Effector CD4-positive, alpha-beta T cell (primary cell): ENCODE measurements at places on chromosomes 12 and 14.

- no peak for DNase-seq
Observed at GRCh38 chr14:52551205-52551604, 1.1 kb downstream of the TXNDC16 start.

DNA sequence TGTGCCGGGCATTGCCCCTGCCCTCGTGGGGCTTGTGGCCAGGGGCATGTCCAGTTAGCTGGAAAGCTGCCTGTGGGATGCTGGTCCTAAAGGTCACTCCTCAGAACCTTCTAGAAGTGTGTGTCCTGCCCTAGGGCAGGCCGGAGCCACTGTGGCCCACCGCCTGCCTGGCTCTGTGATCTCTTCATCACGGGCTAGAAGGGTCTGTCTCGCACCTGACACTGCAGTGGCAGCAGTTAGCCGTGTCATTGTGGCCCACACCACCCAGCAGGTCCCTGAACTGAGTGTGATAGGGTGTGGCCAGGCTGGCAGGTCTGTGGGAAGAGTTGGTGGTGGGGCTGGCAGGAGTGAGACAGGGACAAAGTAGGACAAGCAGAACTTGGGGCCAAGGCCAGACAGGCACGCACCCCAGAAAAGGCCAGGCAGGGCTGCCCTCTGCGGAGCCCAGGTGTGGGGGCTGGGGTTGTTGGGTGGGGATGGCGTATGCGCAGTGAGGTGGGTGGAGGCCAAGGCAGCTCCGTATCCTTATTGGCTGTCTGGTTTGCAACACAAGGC is 41.2 kb downstream of the ADGRD1 start:
- DNase-seq: no peak

DNA sequence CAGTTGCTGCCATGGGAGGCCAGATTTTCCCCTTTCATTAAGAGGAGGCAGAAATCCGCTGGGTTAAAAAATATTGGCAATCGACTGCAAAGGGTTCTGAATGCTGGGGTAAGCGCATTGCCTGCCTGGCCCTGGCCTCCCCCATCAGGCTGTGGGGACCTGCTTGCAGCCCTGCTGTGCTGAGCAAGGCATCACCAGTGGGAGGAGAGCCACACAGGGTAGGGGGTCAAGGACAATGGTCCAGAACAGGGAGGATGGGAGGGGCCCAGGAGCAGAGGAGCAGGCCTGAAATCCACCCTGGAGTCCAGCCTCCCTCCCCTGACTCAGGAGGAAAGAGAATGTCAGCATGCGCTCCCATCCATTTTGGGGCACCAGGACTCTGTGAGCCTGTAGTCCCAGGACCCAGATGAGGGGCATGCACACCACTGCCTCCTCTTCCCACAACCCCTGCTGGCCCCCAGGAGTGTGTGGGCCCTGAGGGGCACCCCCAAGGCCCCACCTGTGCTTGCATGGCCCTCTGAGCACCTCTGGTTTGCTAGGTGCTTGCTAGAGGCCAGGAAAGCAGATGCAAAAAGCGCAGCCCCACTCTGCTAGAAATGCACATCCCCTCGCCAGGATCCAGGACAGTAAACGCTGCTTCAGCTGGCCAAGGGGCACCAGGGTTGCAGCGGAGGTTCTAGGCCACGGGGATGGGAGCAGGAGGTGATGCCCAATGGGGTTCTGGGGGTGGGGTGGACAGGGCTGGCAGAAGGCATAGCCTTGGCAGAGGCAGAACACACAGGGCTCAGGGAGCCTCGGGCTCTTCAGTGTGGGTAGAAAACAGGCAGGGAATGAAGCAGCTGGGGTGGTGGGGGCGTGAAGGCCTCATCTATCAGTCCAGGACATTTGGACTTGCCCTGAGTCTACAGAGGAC is 14.6 kb downstream of the TESC start:
- no peak for DNase-seq

GRCh38 chr12:50400104-50400637 is 514 bp upstream of the LARP4 start:
- DNase-seq: no peak

- no peak for DNase-seq
Observed at GRCh38 chr14:78340250-78340649, 170.1 kb downstream of the NRXN3 start.

DNA sequence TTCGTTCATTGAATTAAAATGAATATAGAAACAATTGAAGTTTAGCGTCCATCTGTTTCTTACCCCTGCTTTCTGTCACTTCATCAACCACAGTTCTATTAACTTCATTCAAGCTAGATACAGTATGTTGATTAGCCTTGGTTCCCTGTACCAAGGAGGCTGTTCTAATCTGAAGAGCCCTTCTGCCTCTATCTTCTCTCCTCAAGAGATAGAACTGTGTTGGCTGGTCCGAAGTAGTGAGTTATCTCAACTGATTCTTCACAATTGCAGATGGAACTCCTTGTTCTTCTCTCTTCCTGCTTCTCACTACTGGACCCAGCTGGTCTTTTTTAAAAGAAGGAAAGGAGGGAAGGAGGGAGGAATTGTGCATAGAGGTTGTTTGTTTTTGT is 82.1 kb upstream of the TRAF3 start:
- no peak for DNase-seq

- DNase-seq: no peak
Observed at GRCh38 chr12:124301084-124301654, 6.3 kb downstream of the RFLNA start.

DNA sequence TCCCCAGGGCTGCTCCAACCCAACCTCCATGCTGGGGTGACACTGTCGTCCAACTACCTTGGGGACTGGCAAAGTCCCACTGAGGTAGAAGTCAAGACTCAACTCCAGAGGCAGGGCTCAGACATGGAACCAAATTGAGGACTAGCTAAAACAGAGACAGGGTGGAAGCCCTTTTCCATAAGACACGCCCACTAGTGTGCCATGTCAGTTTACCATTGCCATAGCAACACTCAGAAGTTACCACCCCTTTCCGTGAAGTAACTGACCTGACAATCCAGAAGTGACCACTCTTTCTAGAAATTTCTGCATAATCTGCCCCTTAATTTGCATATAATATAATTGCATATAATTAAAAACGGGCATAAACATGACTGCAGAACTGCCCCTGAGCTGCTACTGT is 409.6 kb downstream of the MED13L start:
- no peak for DNase-seq

DNA sequence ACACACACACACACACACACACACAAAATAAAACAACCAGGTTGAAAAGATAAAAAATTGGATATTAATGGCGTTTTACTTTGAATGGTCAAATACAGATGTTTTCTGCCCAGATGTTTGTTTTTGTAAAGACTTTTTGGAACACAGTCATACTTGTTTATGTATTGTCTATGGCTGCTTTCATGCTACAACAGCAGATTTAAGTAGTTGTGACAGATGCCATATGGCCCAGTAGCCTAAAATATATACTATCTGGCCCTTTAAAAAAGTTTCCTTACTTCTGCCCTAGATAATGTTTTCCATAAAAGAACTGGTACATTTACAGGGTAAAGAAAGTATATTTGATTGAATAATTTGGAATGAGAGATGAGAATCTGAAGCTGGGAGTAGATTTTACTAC is 1362.8 kb upstream of the SEL1L start:
- DNase-seq: no peak

DNA sequence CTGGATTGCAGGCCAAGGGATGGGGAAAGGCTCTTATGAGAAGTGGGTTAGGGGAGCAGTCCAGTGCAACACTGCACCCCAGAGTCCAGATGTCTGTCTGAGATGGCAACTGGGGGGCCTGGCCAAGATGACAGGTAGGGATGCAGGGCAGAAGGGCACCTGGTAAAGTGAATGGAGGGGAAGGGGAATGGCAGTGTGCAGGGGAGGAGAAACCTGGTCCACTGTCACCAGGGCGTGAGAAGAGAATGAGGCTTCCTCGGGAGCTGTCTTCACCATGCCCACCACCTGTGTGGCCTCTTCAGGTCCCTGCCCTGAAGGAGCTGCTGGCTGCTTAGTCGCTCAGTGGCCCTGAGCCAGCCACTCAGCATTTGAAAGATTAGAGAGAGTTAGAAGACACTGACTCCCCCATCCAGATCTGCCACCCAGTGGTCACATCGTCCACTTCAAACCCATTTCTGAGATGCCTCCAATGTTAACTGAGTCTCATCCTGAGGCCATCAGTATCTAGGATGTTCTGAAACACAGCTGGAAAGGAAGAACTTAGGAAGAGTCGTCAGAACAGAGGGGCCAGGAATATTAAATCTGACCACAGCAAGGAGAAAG is 57.3 kb downstream of the PLEKHG3 start:
- no peak for DNase-seq

DNA sequence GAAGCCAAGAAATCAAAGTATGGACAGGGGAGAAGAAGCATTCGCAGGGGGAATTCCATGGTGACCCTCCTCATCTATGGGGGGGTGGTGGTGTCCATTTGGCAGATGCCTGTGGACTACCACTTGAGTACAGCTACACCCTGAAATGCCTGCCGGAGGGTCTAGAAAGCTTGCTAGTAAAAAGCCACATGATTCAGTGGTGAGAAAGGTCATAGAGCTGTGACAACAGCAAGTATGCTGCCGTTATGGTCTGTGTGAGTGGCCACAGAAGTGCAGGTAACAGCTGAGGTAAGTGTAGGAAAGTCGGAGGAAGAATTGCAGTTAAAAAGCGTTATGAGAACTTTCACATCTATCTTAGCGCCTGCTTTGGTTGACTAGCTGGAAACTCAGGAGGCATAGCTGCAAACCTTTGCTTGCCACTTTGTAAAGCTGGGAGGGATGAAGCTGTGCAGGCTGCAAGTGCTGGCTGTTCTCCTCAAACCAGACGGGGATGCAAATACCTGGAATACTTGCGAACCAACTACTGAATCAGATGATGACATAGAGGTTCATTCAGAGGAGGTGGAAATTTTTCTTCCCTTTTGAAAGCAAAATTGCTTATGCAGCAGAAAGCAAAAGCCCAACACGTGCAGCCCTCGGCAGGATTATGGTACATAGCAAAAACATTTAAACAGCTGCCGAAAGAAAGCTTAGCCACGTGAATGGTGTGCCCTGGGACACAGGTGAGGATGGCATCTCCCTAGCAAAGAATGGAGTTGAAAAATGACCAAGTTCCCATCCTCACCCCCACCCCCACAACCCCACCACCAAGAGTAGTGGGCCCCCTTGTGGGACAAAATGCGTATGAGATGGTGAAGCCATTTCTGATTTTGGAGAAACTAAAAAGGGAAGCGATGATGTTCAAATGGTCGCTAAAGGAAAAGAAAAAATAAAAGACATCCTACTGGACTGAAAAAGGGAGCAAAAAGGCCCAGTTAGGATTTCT is 287.0 kb downstream of the RERGL start:
- no peak for DNase-seq

DNA sequence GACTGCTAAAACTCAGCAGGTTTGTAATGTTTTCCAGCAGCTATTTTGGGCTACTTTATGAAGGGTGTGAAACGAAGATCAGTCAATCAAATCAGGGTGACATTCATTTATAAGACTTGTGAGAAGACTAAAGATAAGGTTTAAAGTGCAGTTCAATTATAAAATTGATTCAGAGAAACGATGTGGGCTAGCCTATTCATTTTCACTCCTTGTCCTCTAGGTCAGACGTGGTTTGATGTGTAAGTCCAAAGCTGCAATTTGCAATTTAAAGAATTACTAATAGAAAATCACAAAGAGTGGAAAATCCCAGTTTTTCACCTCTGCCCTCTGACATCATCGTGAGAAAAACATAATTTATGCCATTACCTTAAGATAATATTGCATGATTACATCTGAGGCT is 243.5 kb upstream of the NOVA1 start:
- no peak for DNase-seq

DNA sequence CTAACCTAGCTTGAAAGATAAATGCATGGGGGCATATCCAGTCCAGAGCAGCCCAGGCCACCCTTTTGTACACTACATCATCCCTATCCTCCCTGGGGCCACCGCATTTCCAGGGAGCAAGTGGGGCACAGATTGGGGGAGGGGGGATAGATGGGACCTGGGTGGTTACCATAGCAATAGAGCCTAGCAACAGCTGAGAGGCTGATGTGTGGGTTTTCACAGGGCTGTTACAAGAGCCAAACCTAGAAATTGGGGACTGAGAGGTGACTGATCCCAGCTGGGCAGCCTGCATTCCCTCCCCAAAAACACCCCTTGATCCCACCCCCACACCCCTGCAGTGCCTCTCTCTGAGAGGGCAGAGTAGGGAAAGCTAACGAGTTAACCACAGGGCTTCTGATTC is 3.7 kb upstream of the ZNF384 start:
- DNase-seq: no peak

GRCh38 chr12:59396519-59396918 is 199.3 kb upstream of the SLC16A7 start:
- no peak for DNase-seq

DNA sequence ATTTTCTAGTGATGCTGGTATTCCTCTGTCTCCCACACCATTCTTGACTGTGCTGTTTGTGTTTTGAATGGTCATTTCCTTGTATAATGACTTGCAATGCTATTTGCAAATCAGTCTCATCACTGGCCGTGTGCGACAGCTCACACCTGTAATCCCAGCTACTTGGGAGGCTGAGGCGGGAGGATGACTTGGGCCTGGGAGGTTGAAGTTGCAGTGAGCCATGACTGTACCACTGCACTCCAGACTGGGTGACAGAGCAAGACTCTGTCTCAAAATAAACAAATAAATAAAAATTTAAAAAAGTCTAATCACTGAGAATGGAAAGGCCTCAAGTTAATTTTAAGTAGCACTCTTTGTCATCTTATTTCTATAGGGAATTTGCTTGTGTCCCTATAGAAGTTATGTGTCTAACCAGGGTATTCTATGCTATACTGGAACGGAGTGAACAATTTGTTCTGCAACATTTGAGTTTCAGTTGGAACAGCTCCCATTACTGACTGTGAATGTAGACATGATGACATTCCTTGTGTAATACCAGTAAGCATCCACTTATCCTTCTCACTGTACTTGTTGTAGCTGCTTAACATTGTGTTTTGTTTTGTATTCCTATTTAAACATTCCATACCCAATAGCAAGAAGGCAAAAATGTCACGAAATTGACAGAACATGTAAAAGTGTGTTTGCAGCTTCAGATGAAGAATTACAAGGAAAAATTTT is 126.3 kb downstream of the MGST1 start:
- DNase-seq: no peak

GRCh38 chr14:90518941-90519256 is 122.1 kb downstream of the CALM1 start:
- DNase-seq: peak; percentile 47

DNA sequence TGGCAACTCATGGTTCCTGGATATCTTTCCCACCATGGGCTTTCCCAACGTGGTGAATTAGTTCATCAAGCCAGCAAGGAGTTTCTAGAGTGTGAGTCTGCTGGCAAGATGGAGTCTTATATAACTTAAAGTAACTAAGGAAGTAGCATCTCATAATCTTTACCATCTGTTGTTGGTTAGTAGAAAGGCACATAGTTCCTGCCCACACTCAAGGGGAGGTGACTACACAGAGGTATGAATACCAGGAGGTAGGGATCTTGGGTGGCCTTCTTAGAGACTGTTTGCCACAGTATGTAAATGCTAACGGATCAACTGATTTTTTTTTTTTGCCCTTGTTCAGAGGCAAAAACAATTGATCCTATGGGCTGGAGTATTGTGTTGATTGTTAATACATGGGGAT is 446.9 kb downstream of the ATP23 start:
- no peak for DNase-seq
